Bone marrow (tissue), 2 donors: ENCODE measurements at places on chromosomes 5 and 9.
A peak's percentile ranks its signal among the peaks of the same experiment; 100 is the strongest.

DNA sequence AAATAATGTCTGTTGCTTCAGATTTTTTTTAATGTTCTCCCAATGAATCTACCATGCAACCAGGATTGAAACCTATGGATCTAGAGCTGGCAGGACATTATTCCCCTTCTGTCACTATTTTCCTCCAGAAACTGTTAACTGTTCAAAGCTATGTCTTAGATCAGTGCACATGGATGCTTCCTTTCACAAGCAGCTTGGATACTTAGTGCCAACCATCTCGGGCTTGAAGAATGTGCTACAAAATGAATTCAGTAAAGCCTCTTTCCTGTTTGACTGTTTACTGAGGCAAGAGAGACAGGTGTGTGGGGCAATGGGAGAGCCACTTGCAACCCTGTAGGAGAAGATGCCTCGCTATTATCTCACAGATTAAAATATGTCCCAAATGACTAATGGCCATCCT, 774.8 kb downstream of the KCTD16 start:
- no peak for DNase-seq

DNA sequence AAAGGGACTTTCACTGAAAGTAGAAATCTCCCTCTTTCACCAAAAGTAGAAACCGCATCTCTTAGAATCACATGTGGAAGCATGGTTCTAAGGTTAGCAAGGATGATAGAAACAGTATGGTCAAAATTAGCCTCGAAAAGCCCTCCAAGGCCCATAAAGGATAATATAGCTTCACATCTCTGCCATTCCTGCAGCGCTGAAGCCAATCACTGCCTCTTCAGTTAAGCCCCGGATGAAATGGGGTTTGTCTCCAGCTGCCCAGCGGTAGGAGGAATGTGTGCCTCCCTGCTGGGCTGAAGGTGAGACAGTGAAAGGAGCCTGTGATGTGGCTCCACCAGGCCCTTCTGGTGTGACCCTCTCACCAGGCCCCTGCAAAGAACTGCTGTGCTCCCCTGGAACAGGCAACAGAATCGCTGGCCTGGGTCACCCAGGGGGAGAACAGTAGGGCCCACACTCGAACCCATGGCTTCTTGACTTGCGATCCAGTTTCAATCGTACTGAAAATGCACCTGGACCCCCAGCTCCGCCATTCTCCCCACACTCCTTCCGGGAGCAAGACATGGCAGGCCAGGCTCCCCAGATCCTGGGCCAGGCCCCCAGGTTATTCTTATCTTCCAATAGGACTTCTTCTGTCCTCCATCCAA, 47.2 kb downstream of the CAMK2A start:
- no peak for DNase-seq

- no peak for DNase-seq
Observed at GRCh38 chr5:68193481-68194036, 22.0 kb upstream of the PIK3R1 start.

- DNase-seq: no peak
Observed at GRCh38 chr5:151178777-151179488, 21.4 kb upstream of the ANXA6 start.

DNA sequence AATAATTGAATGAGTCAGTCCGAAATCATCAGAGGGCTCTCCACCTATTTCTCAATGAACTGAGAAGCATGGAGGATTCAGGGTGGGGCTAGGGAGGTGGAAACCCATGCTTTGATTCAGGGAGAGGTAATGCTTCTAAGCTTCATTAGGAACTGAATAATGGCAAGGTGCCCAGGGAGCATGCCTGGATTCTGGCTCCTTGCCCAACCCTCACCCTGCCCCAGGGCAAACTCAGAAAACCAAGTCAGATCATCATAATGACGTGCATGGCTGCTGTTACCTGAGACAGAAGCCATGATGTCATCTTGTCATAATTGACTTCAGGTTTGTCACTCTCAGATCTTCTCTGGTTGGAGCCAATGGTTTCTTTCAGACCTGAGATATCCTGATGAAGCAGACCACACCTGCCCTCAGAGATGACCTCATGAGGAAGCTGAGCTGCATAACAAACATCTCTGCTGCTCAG, 199.6 kb downstream of the SYK start:
- no peak for DNase-seq

DNA sequence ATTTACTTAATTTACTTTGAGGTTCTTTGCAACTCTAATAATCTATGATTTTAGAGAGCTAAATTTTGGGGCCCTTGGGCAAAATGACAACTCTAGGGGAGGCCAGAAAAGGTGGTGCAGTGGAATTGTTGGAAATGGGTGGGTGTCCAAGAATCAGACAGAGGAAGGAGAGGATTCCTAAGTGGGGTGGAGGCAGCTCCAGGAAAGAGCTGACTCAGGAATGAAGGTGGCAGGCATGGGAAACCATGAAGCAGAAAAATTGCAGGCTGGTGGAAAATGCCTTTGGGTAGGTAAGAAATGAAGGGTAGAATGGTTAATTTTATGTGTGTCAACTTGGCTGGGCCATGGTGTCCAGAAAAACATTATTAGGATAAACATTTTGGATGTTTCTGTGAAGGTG, 248.5 kb upstream of the TUT7 start:
- DNase-seq: no peak

DNA sequence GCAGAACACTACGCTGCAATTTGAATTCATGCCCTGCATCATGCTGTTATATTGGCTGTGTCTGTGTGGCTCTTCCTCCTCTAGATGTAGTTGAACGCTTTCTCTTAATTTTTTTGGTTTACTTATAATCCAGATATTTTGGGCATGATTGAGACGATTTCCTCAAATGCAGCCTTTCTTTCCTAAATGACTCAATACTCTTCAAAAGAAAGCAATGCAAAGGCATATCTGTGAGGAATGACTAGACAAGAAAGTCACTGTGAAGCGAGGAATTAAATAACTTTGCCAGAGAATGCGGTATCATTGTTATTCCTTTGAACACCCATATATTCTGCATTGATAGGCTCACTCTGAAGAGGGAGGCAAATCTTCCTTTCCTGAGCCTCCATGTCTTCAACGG, 152.8 kb downstream of the YIPF5 start:
- DNase-seq: no peak

DNA sequence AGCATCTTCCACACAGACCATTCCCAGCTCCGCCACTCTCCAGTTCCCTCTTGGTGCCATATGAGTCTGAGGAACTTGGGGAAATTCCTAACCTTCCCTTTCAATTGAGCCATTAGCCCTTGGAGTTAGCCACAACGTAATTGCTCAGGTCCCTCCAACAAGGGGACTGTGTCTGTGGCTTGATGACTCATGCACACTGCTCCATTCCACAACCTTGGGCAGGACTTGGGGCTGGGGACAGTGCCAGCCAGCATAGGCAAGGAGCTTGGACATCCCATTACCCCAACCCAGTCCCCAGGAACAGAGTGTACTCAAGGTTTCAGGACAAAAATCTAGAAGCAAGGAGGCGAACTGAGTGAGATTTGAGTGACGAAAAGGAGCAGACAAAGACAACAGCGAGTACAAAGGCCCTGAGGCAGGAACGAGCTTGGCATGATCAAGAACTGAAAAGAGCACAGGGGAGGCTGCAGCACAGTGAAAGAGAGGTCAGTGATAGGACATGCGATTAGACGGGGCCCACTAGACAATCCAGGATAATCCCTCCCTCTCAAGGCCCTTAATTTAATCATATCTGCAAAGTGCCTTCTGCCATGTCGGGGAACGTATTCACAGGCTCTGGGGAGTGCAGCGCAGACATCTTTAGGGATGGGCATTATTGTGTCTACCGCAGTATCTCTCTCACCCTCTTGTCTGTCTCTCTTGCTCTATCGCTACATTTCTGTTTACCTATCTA, 16.0 kb upstream of the JADE2 start:
- no peak for DNase-seq

- no peak for DNase-seq
Observed at GRCh38 chr5:154820383-154820782, 30.0 kb downstream of the FAXDC2 start.

DNA sequence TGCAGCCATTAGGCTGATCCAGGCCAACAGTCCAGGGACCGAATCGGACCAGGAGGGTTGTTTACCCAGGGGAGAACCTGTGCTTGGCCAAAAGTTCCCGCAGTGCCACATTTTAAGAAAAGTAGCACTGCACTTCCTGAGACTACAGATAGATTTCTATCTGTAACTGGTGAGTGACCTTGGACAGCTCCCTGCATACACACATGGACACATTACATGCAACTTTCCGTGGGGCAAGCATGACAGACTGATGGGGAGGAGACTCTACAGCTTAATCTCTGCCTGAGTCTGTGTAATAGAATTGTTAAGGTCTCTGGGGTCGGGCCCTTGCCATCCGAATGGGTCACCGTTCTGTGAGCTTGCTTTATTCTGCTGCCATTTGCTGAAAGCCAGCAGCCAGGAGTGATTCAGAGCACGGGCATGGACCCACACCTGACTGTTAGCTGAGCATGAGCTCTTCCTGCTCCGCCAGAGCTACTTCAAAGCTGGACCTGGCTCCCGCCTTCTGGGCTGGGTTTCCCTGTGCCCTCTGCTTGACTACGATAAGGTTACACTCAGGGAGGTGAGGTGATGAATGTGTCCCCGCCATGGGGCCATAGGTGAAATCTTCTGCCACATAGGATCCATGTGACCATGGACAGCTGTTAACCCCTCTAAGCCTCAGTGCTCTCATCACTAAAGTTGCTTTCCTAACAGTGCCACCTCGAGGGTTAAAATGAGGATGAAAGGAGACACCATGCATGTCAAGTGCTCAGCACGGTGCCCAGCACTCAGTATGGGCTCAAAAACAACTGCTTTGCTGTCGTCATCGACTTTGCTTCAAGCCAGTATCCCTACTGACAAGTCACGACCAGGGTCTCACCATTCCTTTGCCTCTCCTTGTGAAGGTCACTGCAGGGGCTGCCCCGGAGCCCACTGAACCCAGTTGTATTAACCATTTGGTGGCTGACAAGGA, 200.0 kb downstream of the MELK start:
- DNase-seq: no peak

- DNase-seq: no peak
Observed at GRCh38 chr9:92181296-92181695, 66.1 kb upstream of the SPTLC1 start.

- DNase-seq: no peak
Observed at GRCh38 chr9:99948896-99949295, 42.4 kb downstream of the STX17 start.

DNA sequence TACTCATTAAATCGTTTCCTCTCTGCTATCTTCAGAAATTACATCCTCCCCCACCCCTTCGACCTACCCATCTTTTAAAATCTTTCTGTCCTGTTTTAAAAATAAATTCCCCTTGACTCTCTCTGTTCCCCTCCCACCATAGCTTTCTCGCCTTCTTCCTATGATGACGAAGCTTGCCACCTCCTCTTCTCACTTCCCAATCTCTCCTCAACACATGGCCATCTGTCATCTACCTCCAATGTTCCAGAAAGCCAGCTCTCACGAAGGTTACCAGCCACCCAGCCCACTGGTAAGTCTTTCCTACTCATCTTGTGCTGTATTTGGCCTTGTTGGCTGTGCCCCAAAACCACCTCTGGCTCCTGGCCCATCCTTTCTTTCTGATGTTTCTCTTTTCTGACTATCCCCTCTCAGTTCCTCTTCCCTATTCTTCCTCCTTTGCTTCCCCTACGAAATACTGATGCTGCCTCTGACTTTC, 346.3 kb downstream of the ENC1 start:
- peak; percentile 95 for DNase-seq

DNA sequence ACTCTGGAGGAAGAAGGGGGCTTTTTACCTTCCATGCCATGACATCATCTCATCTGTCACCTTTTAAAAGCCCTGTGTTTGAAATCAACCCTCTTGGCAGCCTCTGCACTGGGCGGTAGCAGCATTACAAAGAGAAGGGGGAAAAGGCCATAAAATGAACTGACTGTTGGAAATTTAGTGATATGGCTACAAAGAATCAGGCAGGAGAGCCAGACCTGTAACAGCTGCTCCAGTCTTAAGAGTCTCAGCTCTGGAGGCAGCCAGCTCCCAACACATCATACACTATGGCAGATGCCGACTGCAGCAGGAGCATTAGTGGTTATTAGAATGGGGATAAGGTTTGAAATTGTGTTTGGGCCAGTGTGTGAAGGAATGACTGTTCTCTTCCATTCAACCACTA, 257.5 kb downstream of the DMAC1 start:
- DNase-seq: no peak

DNA sequence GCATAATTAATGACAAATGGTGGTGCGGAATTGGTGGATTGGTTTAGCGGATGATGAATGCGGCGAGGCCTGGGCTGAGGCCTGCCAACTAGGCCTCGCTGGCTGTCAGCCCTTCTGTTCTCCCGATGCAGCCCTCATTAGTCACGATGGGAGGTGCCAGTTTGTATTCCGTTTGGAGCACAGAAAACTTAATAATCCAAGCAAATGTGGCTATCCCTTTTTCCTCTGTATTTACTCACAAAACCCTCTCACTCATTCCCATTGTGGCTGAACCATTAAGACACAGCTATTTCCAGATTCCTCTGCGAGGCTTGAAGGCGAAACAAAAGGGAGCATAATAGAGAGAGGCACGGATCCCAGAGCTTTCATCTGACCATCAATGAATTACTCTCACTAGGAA, 114.3 kb downstream of the MVB12B start:
- no peak for DNase-seq

DNA sequence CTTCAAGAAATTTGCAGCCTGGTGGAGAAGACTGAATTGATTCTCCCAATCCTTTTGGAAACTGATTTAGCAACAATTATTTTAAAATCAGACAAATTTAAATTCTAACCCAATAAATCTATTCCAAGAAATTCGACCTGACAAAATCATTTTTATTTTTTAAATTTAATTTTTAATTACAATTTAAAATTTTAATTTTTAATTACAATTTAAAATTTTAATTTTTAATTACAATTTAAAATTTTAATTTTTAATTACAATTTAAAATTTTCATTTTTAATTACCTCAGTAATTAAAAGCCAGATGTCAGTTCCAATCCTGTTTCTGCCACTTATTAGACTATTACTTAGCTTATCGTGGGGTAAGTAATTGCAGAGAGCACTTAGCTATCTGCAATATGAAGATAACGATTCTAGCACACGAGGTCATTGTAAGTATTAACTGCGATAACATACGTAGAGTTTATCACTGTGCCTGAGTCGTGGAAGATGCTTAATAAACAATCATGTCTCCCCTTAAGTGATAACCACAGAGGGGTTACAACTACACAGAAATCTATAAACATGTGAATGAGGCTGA, 346.4 kb upstream of the SLC24A2 start:
- no peak for DNase-seq

DNA sequence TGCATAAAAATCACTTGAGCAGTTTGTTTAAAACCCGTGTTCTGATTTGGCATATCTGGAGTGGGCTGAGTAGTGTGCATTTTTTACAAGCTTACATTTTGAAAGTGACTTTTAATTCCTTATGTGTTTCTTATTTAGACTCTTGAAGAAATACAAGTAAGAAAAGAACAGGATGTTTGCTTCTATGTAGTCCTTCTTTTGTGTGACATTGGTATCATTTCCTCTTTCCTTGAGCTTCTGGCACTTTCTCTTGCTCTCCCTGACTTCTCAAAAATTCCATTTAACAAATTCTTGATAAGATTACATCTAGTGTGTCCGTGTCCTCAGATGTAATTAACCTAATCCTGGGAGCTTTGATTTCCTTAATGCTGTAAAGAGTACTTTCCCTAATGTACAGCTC, 12.5 kb downstream of the GARNL3 start:
- no peak for DNase-seq
